ENCODE measurements at places on chromosomes 5 and 9.

- DNase-seq, result no peak
These were observed 153.9 kb downstream of the SMC2 start for GRCh38 chr9:104247899-104248460.

DNA sequence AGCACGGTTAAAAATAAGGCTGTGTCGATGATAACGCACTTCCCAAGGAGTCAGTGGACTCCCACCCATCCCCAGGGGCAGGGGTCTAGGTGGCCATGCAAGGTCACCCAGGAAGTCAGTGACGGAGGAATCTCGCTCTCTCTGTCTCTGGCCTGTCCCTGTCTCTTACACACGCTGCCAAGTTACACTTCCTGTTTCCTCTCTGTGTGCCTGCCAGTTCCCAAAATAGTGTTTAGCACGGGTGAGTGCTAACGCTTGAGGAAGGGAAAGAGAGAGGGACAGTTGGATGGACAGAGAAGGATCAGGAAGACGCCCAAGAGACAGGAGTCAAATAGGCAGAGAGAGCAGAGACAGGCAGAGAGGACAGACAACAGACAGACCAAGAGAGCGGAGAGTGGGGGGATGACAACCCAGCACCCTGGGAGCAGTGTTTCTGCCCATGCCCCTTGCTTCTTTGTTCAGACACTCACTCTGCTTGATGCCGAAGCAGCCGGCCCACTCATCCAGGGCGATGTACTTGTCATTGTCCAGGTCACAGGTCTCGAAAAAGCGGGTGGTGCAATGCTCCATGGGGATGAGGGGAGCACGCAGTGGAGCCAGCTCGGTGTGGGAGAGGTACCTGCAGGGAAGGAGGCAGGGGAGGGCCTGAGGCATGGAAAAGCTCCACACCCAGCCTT is 23.0 kb downstream of the SPARC start:
- DNase-seq, result no peak

DNA sequence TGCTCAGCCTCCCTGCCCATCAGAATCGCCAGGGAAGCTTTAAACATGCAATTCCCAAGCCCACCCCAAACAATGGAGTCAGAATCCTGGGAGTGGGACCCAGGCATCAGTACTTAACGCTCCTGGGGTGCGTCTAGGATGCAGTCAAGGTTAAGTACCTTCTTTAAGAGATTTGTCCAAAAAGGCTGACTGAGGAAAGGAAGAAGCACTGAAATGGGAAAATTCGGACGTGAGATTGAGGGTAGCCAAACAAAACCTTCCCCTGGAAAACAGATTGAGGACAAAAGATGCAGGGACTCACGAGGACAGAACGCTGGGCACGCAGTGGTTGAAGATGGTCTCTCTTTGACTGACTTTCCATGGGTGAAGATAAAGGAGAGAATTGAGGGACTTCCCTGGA is 143.5 kb downstream of the MTX3 start:
- DNase-seq, result no peak

DNA sequence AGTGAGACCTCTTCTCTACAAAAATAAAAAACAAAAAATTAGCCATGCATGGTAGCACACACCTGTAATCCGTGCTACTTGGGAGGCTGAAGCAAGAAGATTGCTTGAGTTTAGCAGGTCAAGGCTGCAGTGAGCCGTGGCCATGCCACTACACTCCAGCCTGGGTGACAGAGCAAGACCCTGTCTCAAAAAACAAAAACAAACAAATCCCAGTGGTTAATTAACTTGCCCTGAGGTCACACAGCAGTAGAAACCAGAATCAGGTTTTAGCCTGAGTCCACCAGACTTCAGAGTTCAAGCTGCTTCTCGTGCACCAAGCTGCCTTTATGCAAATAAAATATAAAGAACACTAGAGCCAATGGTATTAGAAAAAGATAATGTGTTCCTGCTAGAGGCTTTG is 169.7 kb downstream of the GOLPH3 start:
- no peak for DNase-seq

GRCh38 chr9:125842242-125842641 is 95.1 kb downstream of the PBX3 start:
- no peak for DNase-seq

DNA sequence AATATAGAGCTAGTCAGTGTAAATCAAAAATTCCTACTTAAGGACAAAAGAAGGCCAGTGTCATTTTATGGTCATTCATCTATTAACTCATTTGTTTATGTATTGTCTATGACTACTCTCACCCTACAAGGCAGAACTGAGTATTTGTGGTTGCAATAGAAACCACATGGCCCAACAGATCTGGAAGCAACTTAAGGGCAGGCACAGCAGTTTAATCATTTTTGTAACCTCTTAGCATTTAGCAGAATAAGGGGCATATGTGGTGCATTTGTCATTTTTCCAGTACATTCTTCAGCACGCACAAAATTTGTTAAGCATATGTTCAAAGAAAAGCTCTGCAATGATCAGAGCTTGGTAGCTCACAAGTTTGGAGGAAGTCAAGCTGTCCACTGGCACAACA is 1.1 kb downstream of the FKBP15 start:
- no peak for DNase-seq

All from stimulated activated CD8-positive, alpha-beta memory T cell treated with anti-CD3 and anti-CD28 coated beads, Interleukin-2, amount 100 ng/mL, for 1 hour (primary cell).